ENCODE measurements at places on chromosomes 11 and 22.

GRCh38 chr11:16985297-16985696, 28.9 kb downstream of the PLEKHA7 start:
- DNase-seq, result no peak

DNA sequence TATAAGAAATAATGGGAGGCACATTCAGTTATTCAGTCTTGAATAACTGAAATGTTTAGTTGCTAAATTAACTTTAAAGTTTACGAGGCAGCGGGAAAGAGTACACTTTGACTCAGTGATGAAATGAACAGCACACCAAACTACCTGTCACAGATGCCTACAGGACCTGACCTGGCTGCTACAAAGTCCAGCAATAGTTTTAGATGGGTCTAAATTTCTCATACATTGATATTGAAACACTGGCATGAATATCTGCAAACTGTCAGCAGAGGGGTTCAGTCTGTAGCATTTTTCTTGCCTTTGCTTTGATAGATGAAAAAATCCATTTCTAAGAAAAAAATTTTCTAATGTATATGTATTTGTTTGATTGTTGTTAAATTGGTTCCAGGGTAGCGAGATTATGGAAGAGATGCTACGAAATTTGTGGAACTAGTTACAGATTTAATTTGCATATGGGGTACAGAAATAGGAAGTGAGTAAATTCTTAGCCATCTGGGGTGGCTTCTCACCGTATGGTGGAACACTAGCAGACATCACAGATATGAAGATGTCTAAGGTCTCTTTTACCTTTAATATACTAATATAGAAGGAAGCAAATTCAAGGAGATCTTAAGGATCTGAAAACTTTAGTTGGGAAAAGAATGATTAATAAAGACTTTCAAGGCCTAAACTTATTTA, 20.8 kb upstream of the GAB2 start:
- DNase-seq, result no peak

DNA sequence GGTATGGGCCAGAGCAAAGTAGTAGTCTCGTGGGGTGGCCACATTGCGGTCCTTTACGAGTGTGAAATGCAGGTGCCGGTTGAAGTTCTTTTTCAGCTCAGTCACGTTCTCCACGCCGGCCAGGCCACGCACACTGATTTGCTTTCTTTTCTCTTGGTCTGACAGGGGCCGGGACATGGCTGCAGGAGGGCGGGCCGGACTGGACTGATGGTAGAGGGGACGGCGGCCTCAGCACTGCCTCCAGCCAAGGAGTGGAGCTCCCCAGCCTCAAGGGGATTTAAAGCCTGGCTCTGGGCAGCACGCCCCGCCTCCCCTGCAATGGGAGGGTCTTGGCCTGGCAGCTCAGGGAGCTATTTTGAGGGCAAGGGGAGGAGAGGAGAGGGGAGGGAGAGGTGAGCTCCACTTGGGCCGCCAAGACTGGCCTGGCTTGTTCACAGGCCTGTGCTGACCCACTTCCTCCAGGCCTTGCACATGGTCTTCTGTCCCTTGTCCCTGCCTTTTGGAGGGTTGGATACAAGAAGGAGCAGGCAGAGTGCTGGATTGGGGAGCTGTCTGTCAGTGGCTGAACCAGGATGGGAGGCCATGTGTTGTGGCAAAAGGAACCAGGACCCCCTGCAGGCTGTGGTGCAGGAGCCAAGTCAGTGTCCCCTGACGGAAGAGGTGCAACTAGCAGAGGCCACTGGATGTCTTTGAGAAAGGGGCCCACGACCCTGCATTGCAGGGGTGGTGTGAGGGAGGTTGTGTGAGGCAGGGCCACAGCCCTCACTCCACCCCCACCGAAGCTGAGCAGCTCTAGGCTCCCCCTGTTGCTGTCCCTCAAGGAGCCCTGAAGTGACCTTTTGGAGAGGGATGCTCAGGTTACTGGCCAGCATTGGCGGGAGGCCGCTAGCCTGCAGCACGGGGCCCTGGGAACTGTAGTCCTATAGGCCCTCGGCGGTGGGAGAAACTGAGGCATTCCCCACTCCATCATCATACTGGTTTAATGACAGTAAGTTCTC, at the start of gene PYGM:
PYGM (minus strand) TSS at position 253 of the 998 bp plus-strand sequence; CDS start at position 177, 76 bp downstream.
- DNase-seq, result no peak

GRCh38 chr11:17446482-17446881, 30.2 kb downstream of the ABCC8 start:
- no peak for DNase-seq

GRCh38 chr22:36056980-36057379, 28.4 kb upstream of the RBFOX2 start:
- no peak for DNase-seq

DNA sequence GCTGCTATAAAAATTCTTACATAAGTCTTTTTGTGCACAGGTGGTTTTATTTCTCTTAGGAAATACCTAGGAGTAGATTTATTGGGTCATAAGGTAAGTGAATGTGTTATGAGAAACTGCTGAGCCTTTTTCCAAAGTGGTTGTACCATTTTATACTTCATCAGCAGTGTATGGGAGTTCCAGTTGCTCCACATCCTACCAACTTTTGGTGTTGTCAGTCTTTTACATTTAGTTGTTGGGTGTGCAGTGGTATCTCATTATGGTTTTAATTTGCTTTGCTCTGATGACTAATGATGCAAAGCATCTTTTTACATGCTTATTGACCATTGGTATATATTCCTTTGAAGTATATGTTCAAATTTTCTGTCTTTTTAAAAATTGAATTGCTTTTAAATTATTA, 3.1 kb downstream of the CAT start:
- DNase-seq, result no peak

DNA sequence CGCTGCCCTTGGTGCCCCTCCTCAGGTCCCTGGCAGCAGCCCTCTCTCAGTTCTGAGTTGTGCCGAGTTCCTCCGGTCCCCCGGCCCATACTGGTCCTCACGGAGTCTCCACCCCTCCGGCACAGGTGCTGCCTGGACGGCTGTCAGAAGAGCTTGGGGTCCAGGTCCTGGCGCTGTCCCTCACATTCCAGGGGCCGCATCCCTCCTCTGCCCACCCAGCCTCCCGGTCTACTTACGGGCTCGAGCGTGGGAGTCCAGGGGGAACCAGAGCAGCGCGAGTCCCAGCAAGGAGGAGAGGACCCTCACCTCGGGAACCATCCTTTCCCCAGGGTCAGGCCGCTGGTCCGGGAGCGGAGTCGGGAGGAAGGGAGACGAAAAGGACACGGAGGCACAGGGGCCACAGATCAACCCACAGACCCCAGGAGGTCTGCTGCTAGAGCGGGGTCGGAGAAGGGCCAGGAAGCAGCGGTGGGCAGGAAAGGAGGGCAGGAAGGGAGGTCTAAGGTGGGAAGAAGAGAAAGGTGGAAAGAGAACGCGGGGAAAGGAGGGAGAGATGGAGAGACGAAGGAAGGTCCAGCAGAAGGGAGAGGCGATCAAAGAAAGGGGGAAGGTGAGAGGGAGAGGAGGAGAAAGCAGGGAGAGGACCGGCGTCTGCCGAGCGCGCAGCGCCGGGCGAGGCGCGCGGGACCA, 510 bp downstream of the CHRDL2 start:
- DNase-seq, result no peak

DNA sequence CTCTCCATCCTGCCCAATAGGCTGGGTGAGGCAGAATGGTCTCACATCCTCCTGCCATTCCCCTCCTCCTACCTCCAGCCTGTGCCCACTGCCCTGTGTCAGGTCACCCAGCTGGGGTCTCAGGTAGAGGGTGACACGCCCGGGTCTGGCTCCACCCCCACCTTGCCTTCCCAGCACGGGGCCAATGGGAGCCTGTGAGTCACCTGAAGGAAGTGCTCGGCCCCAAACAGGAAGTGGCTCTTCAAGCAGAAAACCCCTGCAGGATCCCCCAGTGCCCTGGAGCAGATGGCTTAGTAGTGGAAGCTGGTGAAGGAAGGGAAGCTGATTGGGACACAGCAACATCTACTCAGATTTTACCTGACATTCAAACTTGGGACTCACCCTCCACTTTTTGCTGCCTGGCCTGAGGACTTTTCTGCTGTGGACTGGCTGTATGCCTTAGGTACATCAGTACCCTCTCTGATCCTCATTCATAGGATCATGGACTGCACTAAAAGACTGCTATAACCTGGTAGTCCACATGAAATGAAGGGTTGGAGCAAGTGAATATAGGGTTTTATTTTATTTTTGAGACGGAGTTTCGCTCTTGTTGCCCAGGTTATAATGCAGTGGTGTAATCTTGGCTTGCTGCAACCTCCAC, 33.4 kb downstream of the GDPD5 start:
- peak; percentile 3 for DNase-seq

All from stimulated activated CD8-positive, alpha-beta memory T cell treated with anti-CD3 and anti-CD28 coated beads, Interleukin-15, amount 100 ng/mL, for 24 hours (primary cell).